ENCODE measurements at places on chromosomes 11 and 22.

- DNase-seq, result no peak
Measured at GRCh38 chr11:35114906-35115687, 23.9 kb upstream of the CD44 start.

DNA sequence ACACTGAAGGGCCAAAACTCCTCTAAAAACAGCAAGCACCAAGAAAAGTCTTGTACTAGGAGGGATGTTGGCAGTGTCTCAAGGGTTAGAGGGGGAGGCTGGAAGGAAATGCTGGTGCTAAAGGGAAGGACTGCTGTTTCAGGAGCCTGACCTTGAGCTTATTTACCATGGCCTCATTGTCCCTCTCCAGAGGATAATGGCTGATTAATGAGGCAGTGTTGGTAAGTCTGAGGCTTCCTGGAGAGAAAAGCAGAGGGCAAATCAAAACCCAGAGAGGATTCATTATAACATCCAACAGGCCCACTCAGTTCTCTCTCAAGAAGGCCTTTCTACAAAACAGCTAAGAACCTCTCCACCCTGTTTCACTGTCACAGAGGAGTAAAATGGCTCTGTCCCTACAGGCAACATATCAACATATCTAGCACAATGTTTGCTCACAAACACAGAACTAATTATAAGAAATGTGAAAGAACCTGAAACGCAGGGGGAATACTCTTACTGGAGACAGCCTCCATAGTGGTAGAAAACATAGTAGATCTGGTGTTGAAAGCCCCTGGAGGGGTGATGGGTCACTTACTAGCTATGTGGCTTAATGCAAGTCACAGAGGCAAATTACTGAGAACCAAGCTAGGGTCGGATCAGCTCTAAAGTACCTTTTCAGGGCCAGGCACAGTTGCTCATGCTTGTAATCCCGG is 31.4 kb downstream of the NUMA1 start:
- DNase-seq, result no peak

GRCh38 chr11:121933694-121934093 is 182.3 kb downstream of the BLID start:
- no peak for DNase-seq

GRCh38 chr22:22037229-22037628 is 54.6 kb upstream of the TOP3B start:
- no peak for DNase-seq

GRCh38 chr11:28447226-28447625 is 339.0 kb downstream of the METTL15 start:
- no peak for DNase-seq

DNA sequence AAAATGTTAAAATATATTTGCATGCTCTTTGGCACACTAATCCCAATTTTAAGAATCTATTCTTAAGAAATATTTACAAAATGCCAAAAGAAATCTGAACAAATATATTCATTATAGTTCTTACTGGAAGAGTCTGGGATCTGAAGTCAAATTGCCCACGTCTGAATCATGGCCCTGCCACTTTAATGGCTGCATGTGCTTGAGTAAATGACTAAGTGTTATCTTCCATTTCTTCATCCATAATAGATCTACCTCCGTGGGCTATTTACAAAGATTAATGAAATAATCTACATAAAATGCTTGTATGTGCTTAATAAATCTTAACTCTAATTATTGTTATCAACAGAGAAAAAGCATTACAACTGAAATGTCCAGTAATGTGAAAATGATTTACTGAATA is 24.5 kb upstream of the DKK3 start:
- DNase-seq, result no peak

- no peak for DNase-seq
Measured at GRCh38 chr11:19244621-19245020, 3.9 kb upstream of the E2F8 start.

DNA sequence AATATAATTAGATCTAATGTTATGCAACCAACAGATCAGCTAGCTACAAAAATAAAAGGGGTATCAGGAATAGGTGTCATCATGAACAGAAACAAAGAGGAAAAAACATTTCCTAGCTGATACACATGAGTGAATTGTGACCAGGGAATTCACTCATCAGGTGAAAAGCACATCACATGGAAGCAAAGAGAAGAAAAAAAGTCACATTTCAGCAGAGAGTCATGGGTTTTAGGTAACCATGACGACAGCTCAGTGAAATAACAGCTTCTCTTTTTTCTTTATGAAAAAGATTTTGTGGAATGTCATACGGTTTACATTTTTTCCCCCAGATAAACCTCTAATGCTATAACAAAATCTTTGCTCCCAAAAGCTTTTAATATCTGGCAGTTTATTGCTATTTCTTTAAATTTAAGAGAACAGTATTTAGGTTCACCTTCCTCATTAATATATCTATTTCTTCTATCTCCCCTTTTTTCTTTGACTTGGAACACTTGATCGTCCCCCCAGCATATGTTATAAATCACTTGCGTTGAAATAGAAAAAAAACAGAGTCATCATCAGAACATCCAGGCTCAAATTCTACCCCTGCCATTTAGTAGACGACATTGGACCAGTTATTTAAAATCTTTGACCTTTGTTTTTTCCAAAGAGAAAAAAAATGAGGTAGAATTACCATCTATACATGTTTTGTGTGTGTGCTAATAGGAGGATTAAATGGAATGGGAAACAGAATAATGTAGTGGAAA is 5.3 kb downstream of the TYR start:
- peak; percentile 15 for DNase-seq

- DNase-seq, result peak; percentile 80
Measured at GRCh38 chr22:49936018-49936972, 17.9 kb downstream of the CRELD2 start.

Data from GM03348 (cell line).